A549 treated with RU486 at 1 μM for 4 hours (cell line): ENCODE measurements at places on chromosomes 13 and 19. TPM values are rescaled to one million over a fixed set of nuclear protein-coding genes. Genes with fewer than 3 reads are reported as not detected.

CIC gene
- 41.4 to 63.9 TPM (median 55.5 TPM) in 5 replicates for total RNA-seq

ZNF525 gene
- total RNA-seq, result 0.31 to 0.42 TPM (median 0.39 TPM) in 5 replicates

SMIM44 gene
- total RNA-seq, result not detected in 5 replicates

ZNF442 gene
- not detected in 5 replicates for total RNA-seq

NTN5 gene
- 0.19 to 0.30 TPM (median 0.23 TPM) in 5 replicates for total RNA-seq

CEACAM3 gene
- not detected in 5 replicates for total RNA-seq

PGLYRP1 gene
- total RNA-seq, result not detected in 5 replicates

ZNF540 gene
- 0.17 to 0.19 TPM in 2 of 5 replicates, not detected in the others for total RNA-seq

IZUMO2 gene
- not detected in 5 replicates for total RNA-seq

PSG1 gene
- total RNA-seq, result 0.19 to 0.84 TPM (median 0.29 TPM) in 4 of 5 replicates, not detected in the other

FAM174C gene
- 49.3 to 93.2 TPM (median 86.5 TPM) in 5 replicates for total RNA-seq

CILP2 gene
- total RNA-seq, result 0.11 to 0.32 TPM (median 0.22 TPM) in 5 replicates

TTC9B gene
- total RNA-seq, result 0.14 to 0.81 TPM (median 0.51 TPM) in 5 replicates

GPR12 gene
- not detected in 5 replicates for total RNA-seq

LYPD5 gene
- 0.14 to 0.22 TPM (median 0.15 TPM) in 3 of 5 replicates, not detected in the others for total RNA-seq

CAMSAP3 gene
- total RNA-seq, result 2.8 to 5.5 TPM (median 4.3 TPM) in 5 replicates

KCNN1 gene
- 0.38 to 0.98 TPM (median 0.47 TPM) in 5 replicates for total RNA-seq

LSR gene
- total RNA-seq, result 6.4 to 11.6 TPM (median 10.4 TPM) in 5 replicates

SULT2B1 gene
- total RNA-seq, result 14.1 to 20.7 TPM (median 15.9 TPM) in 5 replicates

PALM3 gene
- 1.3 to 2.6 TPM (median 1.9 TPM) in 5 replicates for total RNA-seq

METTL21C gene
- total RNA-seq, result not detected in 5 replicates

HIPK4 gene
- 0.15 to 0.32 TPM (median 0.19 TPM) in 5 replicates for total RNA-seq

C19orf67 gene
- total RNA-seq, result not detected in 5 replicates

CCDC70 gene
- 0.14 TPM in 1 of 5 replicates, not detected in the others for total RNA-seq

DACT3 gene
- 0.22 to 0.37 TPM (median 0.25 TPM) in 5 replicates for total RNA-seq

NKPD1 gene
- total RNA-seq, result 0.08 to 0.13 TPM (median 0.08 TPM) in 5 replicates

GJB2 gene
- total RNA-seq, result 0.53 to 1.1 TPM (median 0.69 TPM) in 5 replicates

LACC1 gene
- 1.1 to 3.4 TPM (median 2.9 TPM) in 5 replicates for total RNA-seq

IGSF23 gene
- total RNA-seq, result 0.30 to 0.63 TPM (median 0.48 TPM) in 5 replicates

MRPL34 gene
- total RNA-seq, result 61.3 to 102 TPM (median 91.5 TPM) in 5 replicates

CYP4F3 gene
- 1.7 to 3.1 TPM (median 2.4 TPM) in 5 replicates for total RNA-seq

ZNF580 gene
- 29.8 to 60.8 TPM (median 53.2 TPM) in 5 replicates for total RNA-seq

VAV1 gene
- 6.2 to 9.7 TPM (median 6.6 TPM) in 5 replicates for total RNA-seq

MAG gene
- not detected in 5 replicates for total RNA-seq

FARSA gene
- 65.9 to 84.1 TPM (median 74.6 TPM) in 5 replicates for total RNA-seq

PCSK4 gene
- 0.48 to 1.0 TPM (median 0.92 TPM) in 5 replicates for total RNA-seq

PABPC3 gene
- total RNA-seq, result 0.07 to 0.22 TPM (median 0.14 TPM) in 5 replicates

ZNF829 gene
- 0.25 to 0.66 TPM (median 0.39 TPM) in 5 replicates for total RNA-seq

CDX2 gene
- total RNA-seq, result 0.64 to 1.4 TPM (median 0.78 TPM) in 5 replicates

SERP2 gene
- total RNA-seq, result not detected in 5 replicates

PCDH9 gene
- 5.5 to 7.2 TPM (median 6.8 TPM) in 5 replicates for total RNA-seq

IRF3 gene
- total RNA-seq, result 83.2 to 108 TPM (median 101 TPM) in 5 replicates

MRPL54 gene
- total RNA-seq, result 58.5 to 81.5 TPM (median 67.4 TPM) in 5 replicates

FPR2 gene
- total RNA-seq, result not detected in 5 replicates

SBK3 gene
- total RNA-seq, result 1.4 to 2.0 TPM (median 1.7 TPM) in 5 replicates

ZNF345 gene
- 0.18 to 0.34 TPM (median 0.21 TPM) in 3 of 5 replicates, not detected in the others for total RNA-seq

SELENOV gene
- not detected in 5 replicates for total RNA-seq

LGI4 gene
- total RNA-seq, result 0.06 to 0.21 TPM (median 0.16 TPM) in 5 replicates

NDUFA11 gene
- total RNA-seq, result 204 to 303 TPM (median 278 TPM) in 5 replicates

PROZ gene
- not detected in 5 replicates for total RNA-seq

OR4F17 gene
- not detected in 5 replicates for total RNA-seq

SIGLEC9 gene
- total RNA-seq, result not detected in 5 replicates

TEKTIP1 gene
- total RNA-seq, result not detected in 5 replicates

TNFSF11 gene
- total RNA-seq, result not detected in 5 replicates

CD37 gene
- total RNA-seq, result not detected in 5 replicates

RXFP2 gene
- total RNA-seq, result not detected in 5 replicates

GPR183 gene
- not detected in 5 replicates for total RNA-seq

CDC42EP5 gene
- total RNA-seq, result 0.51 TPM in 1 of 5 replicates, not detected in the others

ANGPTL8 gene
- total RNA-seq, result not detected in 5 replicates
